ENCODE measurements at places on chromosomes 6 and 20.

DNA sequence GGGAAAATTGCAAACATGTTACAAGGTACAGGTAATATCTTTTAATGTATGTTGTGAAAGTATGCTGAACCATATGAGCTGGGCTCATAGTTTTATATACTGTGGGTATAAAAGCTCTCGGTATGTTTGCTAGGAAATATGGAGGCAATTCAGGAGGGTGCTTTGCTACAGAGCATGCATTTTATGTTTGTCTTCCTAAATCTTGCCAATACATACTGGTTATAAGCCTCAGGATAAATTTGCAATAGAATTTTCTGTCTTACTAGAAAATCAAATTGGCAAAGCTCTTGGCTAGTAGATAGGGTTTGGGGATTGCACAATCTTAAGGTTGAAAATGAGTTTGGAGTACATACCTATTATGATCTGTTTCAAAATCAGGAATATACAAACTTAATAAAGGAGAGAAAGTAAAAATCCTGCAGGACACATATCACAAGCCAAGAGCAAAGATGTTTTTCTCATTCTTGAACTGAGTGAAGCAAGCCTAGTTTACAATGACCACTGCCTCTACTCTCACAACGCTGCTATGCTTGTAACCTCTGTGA lies 751.2 kb downstream of the HDGFL1 start:
- no peak for DNase-seq

GRCh38 chr6:69796642-69797390 lies at the start of gene LMBRD1:
TSS of gene LMBRD1 (minus strand) at chr6:69797010. CDS start at chr6:69796881, 129 bp downstream.
- peak; percentile 89 for DNase-seq

GRCh38 chr6:116564921-116565872 lies 6.1 kb upstream of the RWDD1 start:
- DNase-seq = no peak

- no peak for DNase-seq
Observed at GRCh38 chr6:17057322-17057721, 44.5 kb upstream of the STMND1 start.

DNA sequence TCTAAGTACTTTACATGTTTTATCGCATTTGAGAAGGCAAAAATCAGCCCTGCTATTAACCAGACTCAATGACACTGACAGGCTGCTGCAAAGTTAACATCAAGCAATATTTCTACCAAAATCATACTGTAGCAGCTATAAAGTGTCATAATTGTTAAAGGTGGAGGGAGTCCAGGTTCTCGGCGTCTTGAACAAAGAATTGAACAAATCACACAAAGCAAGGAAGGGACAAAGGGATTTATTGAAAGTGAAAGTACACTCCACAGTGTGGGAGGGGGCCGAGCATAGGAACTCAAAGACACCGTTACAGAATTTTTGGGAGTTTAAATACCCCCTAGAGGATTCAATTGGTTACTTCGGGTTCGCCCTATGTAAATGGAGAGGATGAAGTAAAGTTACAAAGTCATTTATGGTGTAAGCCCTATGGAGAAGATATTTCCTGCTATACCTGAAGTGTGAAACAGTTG lies 12.9 kb upstream of the ZNF391 start:
- DNase-seq = no peak

DNA sequence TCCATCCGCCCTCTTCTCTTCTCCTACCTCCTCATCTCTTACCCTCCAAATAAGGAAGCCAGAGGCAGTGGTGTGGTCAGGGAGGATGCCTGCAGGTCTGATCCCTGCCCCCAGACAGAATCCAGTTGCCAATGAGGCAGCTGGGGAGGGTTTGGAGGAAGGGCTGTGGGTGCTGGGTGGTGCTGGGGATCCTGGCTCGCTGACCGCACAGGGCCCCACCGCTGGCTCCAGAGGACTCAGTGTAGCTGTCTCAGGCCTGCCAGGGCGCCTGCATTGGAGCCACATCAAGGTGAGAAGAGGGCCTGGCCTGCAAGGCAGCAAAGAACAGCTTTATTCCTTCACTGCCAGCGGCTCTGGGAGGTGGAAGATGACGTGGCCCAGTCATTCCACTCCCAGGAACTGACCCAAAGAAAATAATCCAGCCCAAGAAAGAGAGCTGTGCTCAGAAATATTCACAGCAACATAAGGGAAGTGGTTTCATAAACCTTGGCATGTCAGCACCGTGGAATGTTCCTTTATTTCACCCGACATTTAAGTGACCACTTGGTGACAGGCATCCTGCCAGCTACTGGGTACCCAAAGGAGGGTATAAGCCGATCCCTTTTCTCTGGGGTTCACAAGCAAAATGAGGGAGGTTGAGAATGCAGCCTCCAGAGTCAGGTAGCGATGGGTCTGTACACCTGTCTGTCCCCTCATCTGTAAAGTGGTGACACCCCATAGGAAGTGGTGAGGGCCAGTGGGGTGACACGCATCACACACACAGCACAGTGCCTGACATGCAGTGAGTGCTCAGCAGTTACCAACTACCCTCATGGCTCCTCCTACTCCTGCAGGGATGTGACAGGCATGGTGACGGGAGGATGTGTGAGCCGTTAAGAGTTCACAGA lies 125.1 kb downstream of the SNX5 start:
- no peak for DNase-seq

DNA sequence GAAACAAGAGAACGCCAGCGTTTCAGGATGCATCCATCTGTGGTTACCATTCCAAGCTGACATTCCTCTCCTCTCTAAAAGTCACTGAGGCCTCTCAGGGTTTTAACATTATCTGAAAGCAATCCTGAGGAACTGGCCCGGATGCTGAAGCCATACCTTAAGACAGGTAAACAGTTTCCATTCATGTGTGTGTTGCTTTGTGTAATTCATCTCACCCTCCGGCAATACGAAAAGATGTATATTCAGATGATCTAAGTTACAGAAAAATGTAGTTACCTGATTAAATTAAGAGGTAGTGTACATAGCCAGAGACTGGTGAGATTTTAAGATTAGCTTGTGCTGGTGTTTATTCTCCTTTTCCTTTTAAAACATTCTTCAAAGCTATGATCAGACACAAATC lies 68.4 kb upstream of the BACH2 start:
- DNase-seq = no peak

- DNase-seq = peak; percentile 7
Observed at GRCh38 chr6:25550631-25551030, 101.4 kb upstream of the SCGN start.

- DNase-seq = no peak
Observed at GRCh38 chr6:95676011-95676628, 98.8 kb downstream of the MANEA start.

DNA sequence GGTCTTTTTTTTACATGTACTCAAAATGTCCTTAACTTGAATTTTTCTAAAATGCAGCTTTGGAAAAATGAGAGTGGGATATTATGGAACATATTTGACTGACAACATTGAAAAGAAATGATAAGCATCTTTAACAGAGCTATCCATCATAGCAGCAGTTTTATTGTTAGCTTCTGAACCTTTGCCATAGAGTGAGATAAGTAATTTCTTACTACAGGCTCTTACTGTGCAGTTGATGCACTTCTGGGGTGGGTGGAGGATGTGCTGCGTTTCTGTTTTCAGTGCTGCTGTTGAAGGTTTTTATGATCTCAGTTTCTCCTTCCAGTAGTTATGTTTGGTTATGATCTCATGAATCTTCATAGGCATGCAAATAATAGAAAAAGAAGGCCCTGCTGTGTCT lies 267.0 kb downstream of the TMEM242 start:
- no peak for DNase-seq

GRCh38 chr6:109325400-109325801 lies 56.9 kb downstream of the CD164 start:
- DNase-seq = no peak

- DNase-seq = no peak
Observed at GRCh38 chr20:6277661-6278240, 154.9 kb upstream of the FERMT1 start.

DNA sequence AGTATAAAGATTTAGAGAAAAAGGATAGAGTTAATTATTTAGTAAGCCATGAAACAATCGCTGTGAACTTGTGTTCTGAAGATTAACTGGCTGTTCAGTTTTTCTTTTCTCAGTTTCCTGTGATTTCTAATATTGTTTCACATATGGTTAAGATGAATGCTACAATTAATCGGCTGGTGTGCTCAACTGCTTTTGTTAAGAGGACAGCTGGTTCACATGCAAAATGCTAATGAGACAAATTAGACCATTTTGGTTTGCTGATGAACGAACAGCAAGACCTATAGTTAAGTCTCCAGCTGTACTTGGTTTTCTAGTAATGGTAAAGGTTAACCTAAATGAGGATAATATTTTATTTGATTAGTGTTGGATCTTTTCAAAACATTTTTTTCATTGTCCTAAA lies 10.8 kb upstream of the NHSL1 start:
- peak; percentile 75 for DNase-seq

DNA sequence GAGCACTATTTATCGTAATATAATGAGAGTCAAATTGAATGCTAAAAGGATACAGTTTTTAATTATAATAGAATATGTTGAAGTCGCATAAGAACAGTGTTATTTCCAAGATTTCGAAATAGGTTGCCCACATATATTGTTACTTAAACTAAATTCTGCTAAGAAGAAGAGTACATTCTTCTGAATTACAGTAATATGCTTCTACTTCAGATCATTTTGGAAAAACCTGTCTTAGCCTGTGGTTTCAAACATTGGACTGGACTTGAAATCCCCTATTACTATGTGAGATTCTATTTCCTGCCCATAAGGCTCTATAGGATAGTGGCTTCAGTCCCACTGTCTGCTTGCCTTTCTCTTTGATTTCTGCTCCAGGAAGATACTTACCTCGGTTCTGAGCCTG lies 137.2 kb downstream of the B3GAT2 start:
- no peak for DNase-seq

DNA sequence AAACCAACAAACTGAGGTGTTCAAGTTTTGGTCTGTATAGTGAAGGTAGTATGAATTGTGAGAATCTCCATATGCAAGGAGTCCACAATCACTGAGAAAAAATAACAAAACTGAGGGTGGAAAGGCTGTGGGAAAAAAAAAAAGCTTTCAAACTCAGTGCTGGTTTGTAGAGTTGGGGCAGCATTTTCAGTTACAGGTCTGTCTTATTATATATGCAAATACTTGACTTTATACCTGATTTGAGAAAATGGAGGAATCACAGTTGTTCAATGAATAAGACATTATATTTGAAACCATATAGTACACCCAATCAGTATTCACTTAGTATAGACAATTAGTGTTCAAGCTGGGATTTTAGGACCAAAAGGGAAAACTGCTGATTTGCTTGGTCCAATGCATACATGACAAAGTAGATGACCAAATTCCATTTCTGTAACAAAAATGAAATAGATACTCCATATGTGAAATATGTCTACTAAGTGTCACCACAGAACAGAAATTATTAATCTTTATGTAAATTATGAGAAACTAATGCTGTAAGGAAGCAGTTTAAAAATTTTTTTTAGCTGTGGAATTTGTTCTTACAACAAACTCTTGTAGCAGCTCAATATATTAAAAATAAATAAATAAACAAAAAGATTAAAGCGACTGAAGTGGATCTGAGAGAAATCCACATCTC lies 187.7 kb downstream of the ASCC3 start:
- DNase-seq = no peak

DNA sequence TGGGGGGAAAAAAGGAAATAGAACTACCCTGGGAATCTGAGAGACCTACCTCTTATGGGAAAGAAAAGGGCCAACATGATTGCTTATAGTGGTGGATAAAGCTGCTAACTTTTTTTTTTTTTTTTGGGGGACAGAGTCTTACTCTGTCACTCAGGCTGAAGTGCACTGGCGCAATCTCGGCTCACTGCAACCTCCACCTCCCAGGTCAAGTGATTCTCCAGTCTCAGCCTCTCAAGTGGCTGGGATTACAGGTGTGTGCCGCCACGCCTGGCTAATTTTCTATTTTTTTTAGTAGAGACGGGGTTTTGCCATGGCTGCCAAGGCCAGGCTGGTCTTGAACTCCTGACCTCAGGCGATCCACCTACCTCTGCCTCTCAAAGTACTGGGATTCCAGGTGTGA lies 39.5 kb upstream of the TBC1D22B start:
- peak; percentile 10 for DNase-seq

GRCh38 chr6:91476000-91476399 lies 889.1 kb upstream of the MAP3K7 start:
- no peak for DNase-seq

DNA sequence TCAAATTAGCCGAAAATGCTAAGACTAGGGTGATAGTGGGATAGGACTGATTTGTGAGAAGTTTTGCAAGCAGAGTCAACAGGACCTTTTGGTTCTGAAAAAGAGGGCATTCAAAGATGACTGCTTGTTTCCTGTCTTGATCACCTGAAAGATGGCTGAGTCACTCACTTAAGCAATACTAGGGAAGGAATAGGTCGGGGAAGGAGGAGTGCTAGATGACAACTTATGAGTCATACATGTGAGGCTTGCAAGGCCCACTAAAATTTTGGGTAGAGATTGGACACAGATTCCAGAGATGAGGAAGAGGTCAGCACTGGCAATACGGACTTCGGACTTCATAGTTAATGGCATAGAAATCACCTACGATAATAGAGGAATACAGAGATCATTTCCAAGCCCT lies 89.2 kb downstream of the FAM83B start:
- no peak for DNase-seq

DNA sequence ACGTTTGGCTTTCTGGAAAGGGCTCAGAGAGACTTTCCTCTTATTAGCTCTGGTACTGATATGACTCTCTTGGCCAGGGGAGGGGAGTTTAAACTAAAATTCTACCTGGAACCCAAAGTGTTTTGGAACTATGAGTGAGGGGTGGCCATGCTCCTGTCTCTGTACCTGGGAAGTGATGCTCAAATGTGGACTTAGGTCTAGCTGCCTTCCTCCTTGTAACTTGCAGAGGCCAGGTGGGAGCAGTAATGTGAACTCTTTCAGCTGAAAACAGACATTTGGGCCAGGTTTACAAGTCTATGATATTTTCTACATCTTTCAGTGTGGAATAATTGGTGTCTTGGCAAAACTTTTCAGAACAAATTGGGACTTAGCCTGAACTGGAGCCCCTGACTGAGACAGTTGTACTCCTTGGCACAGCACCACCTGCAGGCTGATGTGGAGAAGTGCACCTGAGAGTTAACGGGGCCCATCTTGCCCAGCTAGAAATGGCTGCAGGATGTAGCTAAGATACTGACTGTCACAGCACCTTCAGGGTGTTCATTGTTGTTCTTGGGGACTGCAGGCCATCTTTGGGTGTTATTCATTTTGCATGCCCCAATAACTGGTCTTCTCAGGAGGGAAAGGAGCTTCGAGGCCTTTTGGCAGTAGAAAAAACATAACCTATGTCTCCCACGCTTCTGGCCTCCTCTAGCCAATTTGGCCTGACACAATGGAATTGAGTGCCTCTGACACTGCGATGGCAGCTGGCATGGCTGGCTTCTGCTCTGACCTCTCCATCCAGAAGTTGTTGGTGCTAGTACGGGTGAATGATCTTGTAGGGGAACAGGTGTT lies 37.1 kb downstream of the CD109 start:
- DNase-seq = peak; percentile 70

- DNase-seq = no peak
Observed at GRCh38 chr6:157877573-157878438, 54.8 kb downstream of the SNX9 start.

DNA sequence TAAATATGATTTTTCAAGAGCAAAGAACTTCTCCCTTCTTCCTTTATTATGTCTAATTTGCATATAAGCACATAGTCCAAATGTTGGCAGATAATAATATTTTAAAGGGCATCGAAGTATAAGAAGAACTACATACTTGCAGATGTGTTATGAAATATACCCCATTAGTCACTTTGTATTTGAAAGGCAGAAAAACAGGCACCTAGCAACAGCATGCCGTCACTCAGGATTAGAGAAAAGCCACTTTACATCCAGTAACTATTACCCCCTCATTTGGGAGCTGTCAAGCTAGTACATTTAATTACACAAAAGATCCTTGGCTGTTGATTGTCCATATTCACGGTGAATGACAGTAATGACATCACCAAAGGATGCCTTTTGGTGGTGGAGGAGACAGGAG lies 99.3 kb upstream of the ARMC2 start:
- no peak for DNase-seq

GRCh38 chr6:13485303-13485702 lies 2.1 kb downstream of the GFOD1 start:
- DNase-seq = no peak
